ENCODE measurements at places on chromosomes 6 and 20. TPM values are rescaled to one million over a fixed set of nuclear protein-coding genes. Genes with fewer than 3 reads are reported as not detected.

GRCh38 chr20:8385247-8385646, 253.2 kb downstream of the PLCB1 start:
- peak; percentile 84 for DNase-seq

DNA sequence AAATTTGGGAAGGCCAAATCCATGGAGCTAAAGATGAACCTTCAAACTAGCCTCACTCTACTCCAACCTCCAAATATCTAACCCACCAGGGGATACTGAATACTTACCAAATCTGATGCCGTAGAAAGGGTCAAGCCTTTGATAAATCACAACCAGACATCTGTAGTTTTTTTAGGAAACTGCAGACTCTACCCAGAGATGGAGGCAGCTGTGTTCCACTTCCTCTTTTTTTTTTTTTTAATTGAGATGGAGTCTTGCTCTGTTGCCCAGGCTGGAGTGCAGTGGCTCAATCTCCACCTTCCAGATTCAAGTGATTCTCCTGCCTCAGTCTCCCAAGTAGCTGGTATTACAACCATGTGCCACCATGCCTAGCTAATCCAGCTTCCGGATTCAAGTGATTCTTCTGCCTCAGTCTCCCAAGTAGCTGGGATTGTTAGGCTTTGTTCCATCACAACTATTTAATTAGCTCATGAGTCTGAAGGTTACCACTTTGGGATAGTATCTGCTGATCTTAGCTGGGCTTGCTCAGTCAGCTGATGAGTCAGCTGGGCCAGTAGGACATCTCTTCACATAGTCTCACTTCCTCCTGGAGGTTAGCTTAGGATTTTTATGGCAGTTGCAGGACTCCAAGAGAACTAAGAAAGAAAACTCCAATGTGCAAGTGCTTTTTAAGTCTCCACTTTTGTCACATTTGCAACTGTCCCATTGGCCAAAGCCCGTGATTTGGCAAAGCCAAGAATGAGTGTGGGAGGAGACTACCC, 13.3 kb downstream of the FRK start:
- DNase-seq, result no peak

- DNase-seq, result no peak
Observed at GRCh38 chr20:23190557-23190956, 104.4 kb upstream of the CD93 start.

Gene GLP1R
- not detected for total RNA-seq

DNA sequence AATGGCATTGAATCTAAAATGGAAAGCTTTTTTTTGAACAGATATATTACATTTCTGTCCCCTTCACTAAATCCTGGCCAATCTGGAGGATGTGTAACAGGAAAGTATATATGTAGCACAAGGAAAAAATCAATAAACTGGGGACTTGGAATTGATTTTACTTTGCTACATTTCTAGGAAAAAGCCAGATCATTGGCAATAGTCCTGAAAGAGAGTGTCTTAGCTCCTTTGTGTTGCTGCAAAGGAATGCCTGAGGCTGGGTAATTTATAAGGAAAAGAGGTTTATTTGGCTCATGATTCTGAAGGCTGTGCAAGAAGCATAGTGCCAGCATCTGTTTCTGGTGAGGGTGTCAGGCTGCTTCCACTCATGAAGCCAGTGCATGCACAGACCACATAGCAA, 574.9 kb downstream of the HTR1B start:
- DNase-seq, result no peak

- DNase-seq, result no peak
Observed at GRCh38 chr6:134402372-134402984, 84.6 kb upstream of the SGK1 start.

Gene FNDC11
- 0.21 TPM for total RNA-seq

GRCh38 chr20:57522380-57523140, 2.4 kb downstream of the CTCFL start:
- no peak for DNase-seq

Gene KCNK15
- not detected for total RNA-seq

DNA sequence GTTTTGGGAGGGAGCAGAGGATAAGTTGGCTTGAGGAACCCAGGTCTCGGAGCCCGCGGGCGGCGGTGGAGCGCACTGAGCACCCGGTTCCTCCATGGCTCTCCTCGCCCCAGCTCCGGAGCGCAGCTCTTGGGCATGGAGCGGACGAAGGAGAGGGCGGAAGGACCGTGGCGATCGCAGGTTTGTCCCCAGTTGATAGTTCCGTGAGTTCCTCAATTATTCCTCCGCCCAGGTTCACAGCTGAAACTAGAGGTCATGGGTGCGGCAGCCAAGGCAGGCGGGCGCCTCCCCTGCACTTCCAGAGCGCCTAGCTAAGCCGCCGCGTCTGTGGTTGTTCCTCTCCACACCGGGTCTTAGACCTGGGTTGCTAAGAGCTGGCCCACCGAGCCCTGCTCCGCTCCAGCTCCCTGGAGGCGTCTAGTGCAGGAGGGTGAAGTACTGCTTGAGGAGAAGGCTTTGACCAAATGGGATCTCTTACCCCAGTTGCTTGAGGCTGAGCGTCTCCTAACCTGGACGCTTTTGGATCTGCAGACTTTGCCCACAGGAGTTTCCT, at the start of gene HTR1B:
Gene HTR1B, minus strand, starts transcription at position 184 of the 553 bp plus-strand sequence. Its CDS starts 88 bp downstream, at position 96.
- DNase-seq, result no peak

Gene PSORS1C1
- total RNA-seq, result not detected

Gene SLC25A27
- total RNA-seq, result 0.52 TPM

Gene EYA2
- not detected for total RNA-seq

DNA sequence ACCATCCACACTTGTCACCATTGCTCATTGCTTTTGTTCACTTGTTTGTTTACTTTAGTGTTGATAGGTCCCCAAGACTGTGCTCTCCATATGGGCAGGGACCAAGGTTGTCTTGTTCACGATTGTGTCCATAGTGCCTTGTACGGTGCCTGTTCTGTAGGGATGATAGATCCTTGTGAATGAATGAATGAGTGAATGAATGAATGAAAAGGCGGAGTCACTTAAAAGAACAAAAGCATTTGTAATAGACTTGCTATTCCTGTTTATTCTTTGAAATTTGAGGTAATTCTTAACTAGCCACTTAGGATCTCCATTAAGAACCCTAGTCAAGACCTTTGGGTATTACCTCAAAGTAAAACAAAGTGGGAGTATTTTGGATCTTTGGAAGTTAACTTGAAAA, 47.0 kb downstream of the UTRN start:
- DNase-seq, result no peak

- peak; percentile 14 for DNase-seq
Observed at GRCh38 chr6:136201732-136202131, 48.4 kb downstream of the MTFR2 start.

DNA sequence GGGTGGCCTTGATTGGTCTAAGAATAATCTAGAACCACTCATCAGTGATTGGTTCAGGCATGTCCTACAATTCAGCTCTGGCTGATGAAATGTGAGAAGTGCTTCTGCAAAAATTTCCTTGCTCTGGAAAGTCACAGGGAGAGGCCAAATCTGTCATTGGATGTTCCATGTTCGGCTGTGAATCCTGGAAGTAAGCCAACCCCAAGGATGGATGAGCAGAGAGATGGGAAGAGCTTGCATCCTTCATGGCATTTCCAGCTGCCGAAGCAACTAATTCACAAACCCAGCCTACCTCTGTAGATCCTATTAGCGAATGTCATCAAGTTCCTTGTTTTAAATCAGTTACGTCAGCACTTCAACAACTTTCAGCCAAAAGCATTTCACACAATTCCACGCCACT, 187.2 kb upstream of the SOX4 start:
- no peak for DNase-seq

DNA sequence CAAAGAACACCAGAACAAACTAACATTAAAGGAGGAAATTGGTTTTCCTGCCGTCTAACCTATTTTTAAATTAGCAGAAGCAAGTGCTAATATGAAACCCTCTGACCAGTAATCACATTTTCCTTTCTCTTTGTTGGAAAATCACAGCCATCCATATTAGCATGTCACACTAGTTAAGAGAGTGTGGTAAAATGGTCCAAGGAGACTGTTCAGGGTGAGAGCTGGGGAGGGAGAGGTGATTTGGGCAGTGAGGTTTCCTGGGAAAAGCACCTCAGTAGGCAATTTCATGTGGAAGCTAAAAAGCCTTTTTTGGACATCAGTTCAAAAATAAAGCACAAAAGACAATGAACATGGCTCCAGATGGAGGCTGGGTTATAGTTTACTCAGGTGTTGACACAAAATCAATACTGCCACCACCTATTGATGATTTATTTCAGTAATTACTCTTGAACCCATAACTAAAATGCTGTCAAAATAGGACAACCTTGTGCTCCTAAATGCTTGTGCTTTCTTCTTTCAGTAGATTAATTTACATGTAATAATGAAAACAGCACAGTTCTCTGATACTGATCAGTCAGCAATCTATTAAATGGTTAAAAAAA, 333.2 kb downstream of the SAMD5 start:
- no peak for DNase-seq

GRCh38 chr6:117018771-117019170, 141.7 kb downstream of the RFX6 start:
- no peak for DNase-seq

DNA sequence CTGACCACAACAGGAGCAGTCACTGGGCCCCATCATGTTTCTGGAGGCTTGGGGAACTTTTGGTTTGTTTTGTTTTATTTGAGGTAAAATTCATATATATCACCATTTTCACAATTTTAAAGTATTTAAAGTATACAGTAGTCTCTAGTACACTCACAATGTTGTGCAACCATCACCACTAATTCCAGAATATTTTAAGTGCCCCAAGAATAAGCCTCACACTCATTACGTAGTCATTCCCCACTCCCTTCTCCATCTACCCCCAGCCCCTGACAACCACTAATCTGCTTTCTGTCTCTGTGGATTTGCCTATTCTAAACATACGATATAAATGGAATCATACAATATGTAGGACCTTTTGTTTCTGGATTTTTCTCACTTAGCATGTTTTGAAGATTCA, 29.0 kb downstream of the RTN4IP1 start:
- no peak for DNase-seq

- no peak for DNase-seq
Observed at GRCh38 chr6:144145541-144145940, 4.8 kb upstream of the STX11 start.

DNA sequence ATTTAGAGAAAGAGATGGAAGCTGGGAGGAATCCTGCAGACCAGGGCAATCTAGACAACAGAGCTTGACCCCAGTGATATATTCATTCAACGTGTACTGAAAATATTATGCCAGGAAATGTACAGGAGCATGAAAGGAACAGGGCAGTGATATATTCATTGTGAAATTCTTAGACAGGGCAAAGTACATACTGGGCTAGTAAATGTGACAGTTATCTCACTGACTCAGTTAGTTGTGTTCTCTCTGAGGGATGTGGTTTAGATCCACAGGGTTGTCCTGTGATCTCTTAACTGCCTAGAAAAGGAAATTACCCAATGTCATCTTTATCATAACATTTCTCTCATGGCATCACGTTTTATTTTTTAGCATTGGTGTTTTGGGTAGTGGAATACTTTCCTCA, 891.3 kb downstream of the EYS start:
- DNase-seq, result no peak

GRCh38 chr6:105898286-105898685, 187.8 kb upstream of the PRDM1 start:
- no peak for DNase-seq

Gene WFDC12
- total RNA-seq, result not detected

DNA sequence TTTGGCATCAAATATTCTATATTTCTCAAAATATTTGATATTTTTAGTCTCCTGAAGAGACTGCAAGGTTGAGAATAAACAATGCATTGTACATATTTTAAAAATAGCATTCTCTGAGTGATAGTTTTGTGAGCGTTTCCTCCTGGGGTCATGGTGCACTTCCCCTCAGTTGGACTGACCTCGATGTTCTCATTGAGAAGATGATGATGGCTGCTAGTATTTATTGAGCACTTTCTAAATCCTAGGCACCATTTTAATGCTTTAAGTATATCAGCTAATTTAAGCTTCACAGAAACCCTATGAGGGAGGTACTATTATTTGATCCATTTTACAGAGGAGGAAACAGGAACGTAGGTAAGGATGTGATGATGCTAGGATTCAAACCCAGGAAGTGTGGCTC, 18.2 kb downstream of the DSE start:
- DNase-seq, result no peak

Gene SCRT2
- 0.50 TPM for total RNA-seq

Gene PAK5
- not detected for total RNA-seq

Measured in A673 (cell line).